H1 (cell line): ENCODE measurements at places on chromosomes 3 and 15. TPM values are rescaled to one million over a fixed set of nuclear protein-coding genes. Genes with fewer than 3 reads are reported as not detected.

The MUC4 gene
- total RNA-seq = 1.4 and 2.0 TPM in 2 replicates

- H3K4me3 ChIP-seq = no peak overlapping the region
- H3K27ac ChIP-seq = no peak overlapping the region
- H3K27me3 ChIP-seq = no peaks in the 10 kb centered on the region
- H3K36me3 ChIP-seq = no peaks in the 10 kb centered on the region; the same call in 1 of the 2 replicates
- DNase-seq = no peak
Observed at GRCh38 chr15:67680641-67681040, 138.1 kb downstream of the MAP2K5 start.

The SLTM gene
- 143 and 149 TPM in 2 replicates for total RNA-seq

GRCh38 chr15:82537351-82537908, 2.8 kb downstream of the RPS17 start:
- H3K4me3 ChIP-seq = no peak overlapping the region
- H3K4me1 ChIP-seq = peaks cover 10% of the 10 kb centered on the region
- no peak for DNase-seq
- 0 out of 2 replicates have a peak overlapping the region, but pooled peaks have one; percentile 45 for H3K27ac ChIP-seq

DNA sequence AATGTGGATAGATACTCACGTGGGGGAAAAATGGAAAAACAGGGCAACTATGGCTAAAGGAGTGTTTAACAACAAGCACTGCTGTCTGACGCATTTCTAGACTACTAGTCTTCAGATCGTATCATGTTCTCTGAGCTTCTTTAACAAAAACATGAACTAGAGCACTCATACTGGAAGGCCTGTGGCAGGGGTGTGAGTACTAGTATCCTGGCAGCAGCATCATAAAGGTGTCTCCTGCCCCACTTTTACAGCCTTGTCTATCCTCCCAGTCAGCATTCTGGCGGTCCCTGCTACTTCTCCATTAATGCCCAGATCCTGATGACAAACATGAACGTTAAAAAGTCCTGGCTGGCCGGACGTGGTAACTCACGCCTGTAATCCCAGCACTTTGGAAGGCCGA, 4.0 kb downstream of the FMN1 start:
- no peak overlapping the region for H3K4me3 ChIP-seq
- H3K4me1 ChIP-seq = no peaks in the 10 kb centered on the region
- H3K36me3 ChIP-seq = no peaks in the 10 kb centered on the region

- no peak for DNase-seq
- H3K27me3 ChIP-seq = no peaks in the 10 kb centered on the region
- H3K36me3 ChIP-seq = no peaks in the 10 kb centered on the region
- no peaks in the 10 kb centered on the region for H3K4me1 ChIP-seq
- no peak overlapping the region for H3K27ac ChIP-seq
Observed at GRCh38 chr3:70201975-70202374, 110.5 kb downstream of the MDFIC2 start.

DNA sequence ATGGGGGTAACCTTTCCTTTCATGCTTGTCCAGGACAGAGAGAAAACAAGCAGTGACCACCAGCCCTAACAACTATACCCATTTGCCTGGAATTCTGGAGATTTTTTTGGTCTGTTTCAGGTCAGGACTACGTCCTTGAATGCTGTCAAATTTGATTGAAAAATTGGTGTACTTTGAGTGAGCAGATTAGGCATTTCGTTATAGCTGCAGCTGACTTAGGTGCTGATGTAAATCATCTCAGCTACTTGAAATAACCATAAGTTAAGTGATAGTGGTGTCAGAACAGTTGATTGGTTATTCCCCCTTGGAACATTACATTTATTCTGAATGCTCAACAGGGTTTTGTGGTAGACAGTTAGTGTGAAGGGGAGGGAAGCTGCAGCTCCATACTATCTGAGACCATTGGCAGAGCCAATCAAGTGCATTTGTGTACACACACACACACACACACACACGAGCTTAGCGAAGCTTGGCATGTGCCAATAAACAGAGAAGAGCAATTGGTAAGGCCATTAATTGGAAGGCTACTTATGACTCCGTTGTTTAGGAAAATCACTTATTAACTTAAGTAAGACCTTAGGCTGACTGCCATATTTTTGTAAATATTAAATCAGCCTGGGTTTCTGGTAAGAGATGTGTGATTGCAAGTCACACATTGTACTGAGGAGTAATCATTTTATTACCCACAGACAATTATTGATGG, 447.8 kb downstream of the MFSD1 start:
- H3K36me3 ChIP-seq = no peaks in the 10 kb centered on the region
- H3K27me3 ChIP-seq = no peaks in the 10 kb centered on the region
- H3K4me3 ChIP-seq = no peak overlapping the region
- no peaks in the 10 kb centered on the region for H3K4me1 ChIP-seq
- no peak for DNase-seq

GRCh38 chr3:46734773-46735172, 17.1 kb upstream of the PRSS50 start:
- no peaks in the 10 kb centered on the region for H3K4me1 ChIP-seq
- H3K36me3 ChIP-seq = no peaks in the 10 kb centered on the region

The ALDH1A3 gene
- 5.5 and 5.7 TPM in 2 replicates for total RNA-seq

The PIERCE2 gene
- total RNA-seq = 1.4 and 2.7 TPM in 2 replicates

GRCh38 chr3:86723433-86723832, 267.5 kb downstream of the VGLL3 start:
- H3K36me3 ChIP-seq = no peaks in the 10 kb centered on the region
- DNase-seq = no peak
- no peaks in the 10 kb centered on the region for H3K4me1 ChIP-seq
- H3K4me3 ChIP-seq = no peak overlapping the region
- H3K27ac ChIP-seq = no peak overlapping the region

The PRR20G gene
- not detected in 2 replicates for total RNA-seq

The CHRNA5 gene
- total RNA-seq = 29.3 and 31.4 TPM in 2 replicates

- no peaks in the 10 kb centered on the region for H3K4me1 ChIP-seq
- H3K27me3 ChIP-seq = no peaks in the 10 kb centered on the region
- no peak overlapping the region for H3K27ac ChIP-seq
- DNase-seq = peak; percentile 15
- no peaks in the 10 kb centered on the region for H3K36me3 ChIP-seq
Observed at GRCh38 chr3:5013021-5013906, 34.0 kb downstream of the BHLHE40 start.

The SLC28A2 gene
- total RNA-seq = not detected in 2 replicates

DNA sequence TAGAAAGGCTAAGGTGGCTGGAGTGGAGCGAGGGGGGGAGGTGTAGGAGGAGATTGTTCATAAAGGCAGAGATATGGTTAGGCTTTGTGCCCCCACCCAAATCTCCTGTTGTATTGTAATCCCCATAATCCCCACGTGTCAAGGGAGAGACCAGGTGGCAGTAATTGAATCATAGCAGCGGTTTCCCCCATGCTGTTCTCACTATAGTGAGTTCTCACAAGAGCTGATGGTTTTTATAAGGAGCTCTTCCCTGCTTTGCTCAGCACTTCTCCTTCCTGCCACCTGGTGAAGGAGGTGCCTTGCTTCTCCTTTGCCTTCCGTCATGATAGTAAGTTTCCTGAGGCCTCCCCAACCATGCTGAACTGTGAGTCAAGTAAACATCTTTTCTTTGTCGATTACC, 64.7 kb upstream of the CFAP161 start:
- H3K4me1 ChIP-seq = no peaks in the 10 kb centered on the region
- DNase-seq = peak; percentile 36
- no peaks in the 10 kb centered on the region for H3K36me3 ChIP-seq
- no peak overlapping the region for H3K27ac ChIP-seq

DNA sequence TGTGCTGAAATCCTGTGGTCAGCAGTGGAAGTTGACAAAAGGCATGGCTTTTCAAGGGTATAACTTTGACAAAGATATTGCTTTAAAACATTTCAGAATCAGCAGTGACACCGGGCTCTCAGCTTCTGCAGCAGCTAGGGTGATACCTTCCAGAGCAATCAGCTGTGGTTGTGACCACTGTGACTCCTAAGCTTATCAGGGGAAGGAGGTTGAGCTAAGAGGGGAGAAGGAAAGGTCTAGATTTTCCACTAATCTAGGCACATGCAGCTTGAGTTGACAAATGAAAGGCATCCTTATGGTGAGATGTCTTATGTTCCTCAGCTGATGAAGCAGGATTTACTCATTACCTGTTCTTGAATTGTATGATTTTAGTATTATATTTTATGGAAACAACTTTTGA, 16.3 kb upstream of the LRRFIP2 start:
- no peaks in the 10 kb centered on the region for H3K36me3 ChIP-seq
- no peak for DNase-seq
- H3K4me3 ChIP-seq = no peak overlapping the region
- H3K27ac ChIP-seq = no peak overlapping the region
- H3K27me3 ChIP-seq = no peaks in the 10 kb centered on the region
- no peaks in the 10 kb centered on the region for H3K4me1 ChIP-seq

The ARRDC4 gene
- total RNA-seq = 3.7 and 3.8 TPM in 2 replicates

The NR2F2 gene
- total RNA-seq = not detected in 2 replicates

GRCh38 chr15:39315206-39315850, 265.6 kb upstream of the THBS1 start:
- H3K4me3 ChIP-seq = no peak overlapping the region
- DNase-seq = no peak
- H3K27me3 ChIP-seq = no peaks in the 10 kb centered on the region
- H3K36me3 ChIP-seq = no peaks in the 10 kb centered on the region
- no peaks in the 10 kb centered on the region for H3K4me1 ChIP-seq

- no peaks in the 10 kb centered on the region for H3K27me3 ChIP-seq
- no peaks in the 10 kb centered on the region for H3K4me1 ChIP-seq
- H3K36me3 ChIP-seq = no peaks in the 10 kb centered on the region
- DNase-seq = peak; percentile 19
Observed at GRCh38 chr3:139222100-139222657, 121.6 kb upstream of the MRPS22 start.

The STRIT1 gene
- total RNA-seq = 0.38 and 0.47 TPM in 2 replicates

The PLSCR5 gene
- total RNA-seq = not detected in 2 replicates

- no peak for DNase-seq
- no peaks in the 10 kb centered on the region for H3K27me3 ChIP-seq
- H3K4me3 ChIP-seq = no peak within 1 kb of the TSS
- H3K4me1 ChIP-seq = peaks cover 6% of the 10 kb centered on the region
- H3K27ac ChIP-seq = no peak within 1 kb of the TSS
- H3K36me3 ChIP-seq = no peaks in the 10 kb centered on the region
Observed at GRCh38 chr15:86079508-86080266, at the start of gene AGBL1. AGBL1 (plus strand) TSS chr15:86079871.

The LARP6 gene
- 20.2 and 21.0 TPM in 2 replicates for total RNA-seq

- H3K27me3 ChIP-seq = no peaks in the 10 kb centered on the region
- H3K4me1 ChIP-seq = peaks cover 3% of the 10 kb centered on the region; the same call in 1 of the 2 replicates
- H3K4me3 ChIP-seq = no peak overlapping the region
- H3K27ac ChIP-seq = no peak overlapping the region
- H3K36me3 ChIP-seq = no peaks in the 10 kb centered on the region
Observed at GRCh38 chr15:29631076-29632070, 190.9 kb downstream of the TJP1 start.

DNA sequence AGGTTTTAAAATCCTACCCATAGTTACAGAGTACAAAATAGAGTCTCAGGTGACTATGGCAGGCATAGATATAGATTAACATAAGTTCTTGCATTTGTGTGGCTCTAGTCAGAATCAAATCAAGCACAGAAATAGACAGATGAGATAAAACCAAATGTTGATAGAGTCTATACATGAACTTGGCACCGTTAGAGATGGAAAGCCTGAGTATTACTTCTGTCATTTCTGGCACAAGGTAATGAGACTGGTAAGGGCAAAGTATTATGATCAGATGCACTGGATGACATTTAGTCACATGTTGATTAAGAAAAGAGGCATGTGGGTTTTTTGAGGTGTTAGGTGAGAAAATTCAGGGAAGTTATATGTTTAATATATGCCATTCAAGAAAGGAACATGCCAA, 219.7 kb downstream of the MBNL1 start:
- H3K27ac ChIP-seq = no peak overlapping the region
- H3K27me3 ChIP-seq = no peaks in the 10 kb centered on the region
- H3K36me3 ChIP-seq = no peaks in the 10 kb centered on the region
- H3K4me1 ChIP-seq = no peaks in the 10 kb centered on the region
- no peak for DNase-seq

The CFAP100 gene
- not detected in 2 replicates for total RNA-seq

- no peak overlapping the region for H3K4me3 ChIP-seq
- no peaks in the 10 kb centered on the region for H3K27me3 ChIP-seq
- H3K36me3 ChIP-seq = no peaks in the 10 kb centered on the region
Observed at GRCh38 chr3:87088430-87088992, 97.6 kb upstream of the VGLL3 start.

DNA sequence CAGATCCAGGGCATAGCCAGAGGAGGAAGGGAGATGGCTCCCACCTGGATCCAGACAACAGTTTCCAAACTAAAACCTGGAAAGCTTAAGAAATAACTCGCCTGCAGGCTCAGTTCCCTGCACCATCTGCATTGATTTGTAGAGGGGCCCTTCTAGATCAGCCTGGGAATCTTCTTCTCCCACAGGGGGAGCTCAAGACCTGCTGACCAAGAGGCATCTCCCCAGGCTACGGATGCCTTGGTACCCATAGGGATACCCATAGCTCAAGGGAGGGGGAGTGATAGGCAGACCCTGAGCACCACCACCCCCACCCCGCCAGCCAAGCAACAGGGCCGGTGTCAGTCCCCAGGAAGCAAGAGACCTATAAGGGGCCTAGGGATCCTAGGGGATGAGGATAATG, 28.0 kb upstream of the DCLK3 start:
- no peaks in the 10 kb centered on the region for H3K36me3 ChIP-seq
- peak; percentile 29 for DNase-seq
- H3K4me1 ChIP-seq = no peaks in the 10 kb centered on the region
- H3K27me3 ChIP-seq = no peaks in the 10 kb centered on the region
- no peak overlapping the region for H3K27ac ChIP-seq

The GCNT3 gene
- total RNA-seq = not detected in 2 replicates

- H3K36me3 ChIP-seq = no peaks in the 10 kb centered on the region
- no peaks in the 10 kb centered on the region for H3K27me3 ChIP-seq
- H3K4me3 ChIP-seq = no peak overlapping the region
- H3K27ac ChIP-seq = no peak overlapping the region
Observed at GRCh38 chr15:67850994-67851571, 11.2 kb upstream of the RNU6-1 start.

DNA sequence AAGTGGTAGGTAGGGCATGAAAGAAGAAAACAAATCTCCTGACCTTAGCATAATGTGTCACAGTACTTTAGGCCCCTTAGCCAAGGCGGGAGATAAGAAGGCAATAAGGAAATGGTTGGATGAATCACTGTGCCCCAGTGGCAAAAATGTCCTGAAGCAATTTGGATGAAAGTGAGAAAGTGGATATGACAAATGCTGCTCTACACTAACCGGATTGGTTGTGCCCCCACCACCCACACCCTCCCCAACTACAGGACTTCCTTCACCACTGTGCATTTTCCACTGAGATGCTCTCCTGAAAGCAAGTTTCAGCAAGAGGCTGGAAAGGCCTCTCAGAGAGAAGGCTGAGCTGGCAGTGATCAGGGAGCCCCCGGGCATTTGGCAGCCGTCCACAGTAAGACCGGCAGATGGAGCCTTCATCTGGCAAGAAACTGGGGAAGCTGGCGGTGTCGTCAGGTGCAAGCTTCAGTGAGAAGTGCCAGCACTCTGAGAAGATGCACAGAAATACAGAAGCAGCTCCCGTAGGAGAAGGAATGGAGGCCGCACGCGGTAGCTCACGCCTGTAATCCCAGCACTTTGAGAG, 63.8 kb downstream of the ATP1B3 start:
- no peak overlapping the region for H3K4me3 ChIP-seq
- H3K36me3 ChIP-seq = no peaks in the 10 kb centered on the region
- no peaks in the 10 kb centered on the region for H3K27me3 ChIP-seq
- H3K4me1 ChIP-seq = no peaks in the 10 kb centered on the region
- no peak for DNase-seq
